ENCODE measurements at places on chromosomes 12 and 14.

DNA sequence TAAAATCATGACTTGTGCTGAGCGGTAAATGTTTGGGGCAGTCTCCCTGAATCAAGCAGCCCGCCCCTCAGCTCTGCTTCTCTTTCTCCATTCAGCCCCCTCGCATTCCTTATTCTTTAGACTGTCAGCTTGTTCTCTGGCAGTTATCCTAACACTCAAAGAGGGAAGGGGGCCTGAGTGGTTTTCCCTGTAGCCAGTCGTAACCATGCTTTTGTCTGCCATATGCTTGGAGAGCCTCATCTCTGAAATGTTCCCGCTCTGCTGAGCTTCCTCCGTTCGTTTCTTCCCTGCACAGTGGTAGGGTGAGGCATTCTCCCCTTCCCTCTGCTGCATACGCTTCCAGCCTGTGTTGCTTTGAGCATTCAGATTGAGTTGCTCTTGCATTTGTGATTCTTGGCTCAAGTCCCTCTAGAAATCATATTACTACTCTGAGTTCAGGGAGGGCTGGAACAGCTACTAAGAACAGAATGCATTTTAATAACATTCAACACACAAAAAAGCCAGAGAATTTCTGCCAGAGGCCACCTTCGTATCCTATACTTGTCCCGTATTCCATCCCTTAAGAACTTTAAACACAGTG, 119.7 kb downstream of the FBXL14 start:
- no peak for DNase-seq

DNA sequence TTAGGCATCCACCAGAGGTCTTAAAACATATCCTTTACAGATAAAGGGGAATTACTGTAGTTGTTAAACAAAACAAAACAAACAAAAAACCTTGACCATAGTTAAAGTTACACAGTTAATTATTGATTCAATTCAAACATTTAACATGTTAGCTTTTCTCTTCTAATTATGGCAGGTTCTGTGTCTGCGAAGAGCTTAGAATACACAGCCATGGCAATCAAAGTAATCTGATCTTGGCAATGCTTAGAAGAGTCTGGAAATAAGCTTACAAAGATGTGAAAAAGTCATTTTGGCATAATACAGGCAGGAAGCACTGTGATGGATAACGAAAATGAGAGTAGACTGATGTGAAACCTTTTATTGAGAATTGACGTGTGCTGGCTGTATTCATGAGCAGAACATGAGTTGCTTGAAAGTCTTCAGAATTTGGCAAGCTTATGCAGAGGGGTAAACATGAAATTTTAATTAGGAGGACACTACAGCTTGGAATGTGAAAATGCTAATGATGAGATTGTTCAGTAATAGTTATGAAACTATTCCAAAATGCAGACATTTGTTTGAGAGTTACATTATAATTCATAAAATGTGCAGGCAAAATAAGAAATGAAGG, 629.6 kb downstream of the FSCB start:
- DNase-seq = no peak

DNA sequence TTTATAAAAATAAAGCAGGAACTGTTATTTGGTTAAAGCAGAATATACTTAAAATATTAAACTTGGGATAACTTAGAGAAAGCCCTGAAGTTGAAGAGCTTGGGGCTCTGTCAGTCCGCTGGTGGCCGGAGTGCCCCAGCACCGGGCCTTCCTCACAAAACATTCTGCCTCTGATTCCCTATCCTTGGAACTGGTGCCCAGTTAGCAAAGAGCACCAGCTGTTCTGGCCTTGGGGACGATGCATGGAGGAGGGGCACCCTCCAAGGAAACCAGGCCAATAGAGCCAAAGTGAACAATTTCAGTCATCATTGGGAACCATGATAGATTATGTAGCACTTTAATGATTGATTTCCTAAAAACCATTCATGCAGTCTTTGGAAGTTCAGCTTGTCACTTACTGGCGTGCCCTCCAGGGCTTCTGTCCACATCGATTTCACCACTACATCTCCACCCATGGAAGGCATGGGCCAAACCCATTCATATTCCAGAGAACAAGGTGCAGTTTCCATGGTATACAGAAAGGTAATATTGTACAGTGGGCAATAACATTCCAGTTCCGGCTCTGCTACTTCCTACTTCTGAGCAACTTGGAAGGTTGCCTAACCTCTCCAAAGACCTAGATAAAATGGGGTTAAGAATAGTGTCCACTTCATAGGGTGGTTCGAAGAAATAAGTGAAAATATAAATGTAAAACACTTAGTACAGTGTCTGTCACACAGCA, 145.9 kb downstream of the ETV6 start:
- no peak for DNase-seq

GRCh38 chr12:34345801-34346200, 323.5 kb downstream of the ALG10 start:
- no peak for DNase-seq

DNA sequence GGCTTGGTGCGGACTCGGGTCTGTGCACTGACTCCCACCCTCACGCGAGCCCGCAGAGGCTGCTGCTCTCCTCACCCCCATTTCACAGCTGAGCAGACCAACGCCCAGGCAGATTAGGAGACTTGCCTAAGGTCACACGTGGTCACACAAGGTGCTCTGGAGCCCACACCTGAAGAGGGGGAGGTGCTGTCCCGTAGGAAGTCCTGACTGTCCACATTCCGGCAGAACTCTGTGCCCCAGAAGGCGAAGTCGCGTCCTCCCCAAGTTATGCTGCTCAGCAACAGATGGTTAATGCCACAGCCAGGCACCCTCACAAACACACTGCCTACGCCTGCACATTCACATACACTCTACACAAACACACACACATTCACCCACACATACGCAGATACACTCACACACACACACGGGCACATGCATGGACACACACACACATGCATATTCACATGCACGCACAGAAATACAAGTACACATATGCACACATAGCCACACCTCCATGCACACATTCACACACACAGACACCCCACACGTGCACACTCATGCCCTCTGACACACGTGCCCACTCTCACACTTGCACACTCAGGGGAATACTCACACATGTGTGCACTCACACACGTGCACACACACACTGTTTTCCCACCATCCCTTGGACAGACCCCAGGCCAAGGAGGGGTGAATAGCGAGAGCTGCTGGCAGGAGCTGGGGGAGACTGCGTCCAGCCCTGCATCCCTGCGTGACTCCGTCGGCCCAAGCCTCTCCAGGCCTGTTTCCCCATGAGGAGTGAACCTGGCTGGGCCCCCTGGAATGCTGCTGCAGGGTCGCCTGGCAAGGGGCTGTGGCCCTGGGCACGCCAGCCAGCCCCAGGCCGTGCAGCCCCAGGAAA, 4.1 kb downstream of the C14orf180 start:
- no peak for DNase-seq

DNA sequence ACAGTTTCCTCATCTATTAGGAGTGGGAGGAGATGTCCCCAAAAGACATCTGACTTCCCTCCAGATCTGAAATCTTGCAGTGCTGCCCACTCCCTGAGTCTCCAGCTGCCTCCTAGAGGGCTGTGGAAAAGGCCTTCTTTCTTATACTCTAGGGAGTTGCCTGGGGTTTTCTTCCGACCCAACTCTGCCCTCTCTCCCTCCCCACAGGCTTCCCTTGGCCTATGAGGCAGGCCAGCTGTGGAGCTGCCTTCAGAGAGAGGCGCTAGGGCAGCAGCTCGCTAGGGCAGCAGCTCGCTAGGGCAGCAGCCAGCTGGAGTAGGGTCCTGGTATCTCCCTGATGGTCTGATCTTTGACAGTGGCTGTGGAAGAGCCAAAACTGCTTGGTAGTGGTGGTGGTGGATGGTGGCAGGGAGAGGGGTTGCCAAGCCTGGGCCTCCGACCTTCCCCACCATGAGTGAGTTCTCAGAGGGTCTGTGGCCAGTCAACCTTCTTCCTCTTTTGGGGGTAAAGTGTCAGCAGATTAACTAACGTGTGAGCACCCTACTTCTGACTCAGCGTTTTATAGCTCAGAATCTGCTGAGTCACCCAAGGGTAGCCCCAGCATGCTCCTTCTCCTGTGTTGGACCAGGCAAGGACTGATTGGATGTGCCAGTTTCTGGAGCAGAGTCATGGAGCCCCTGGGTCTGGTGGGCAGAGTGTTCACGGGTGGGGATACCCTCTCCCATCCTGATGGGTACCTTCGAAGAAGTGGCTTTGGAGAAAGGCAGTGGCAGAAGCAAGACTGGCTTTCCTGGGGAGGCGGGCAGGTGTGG, 2.3 kb downstream of the SLC48A1 start:
- no peak for DNase-seq

DNA sequence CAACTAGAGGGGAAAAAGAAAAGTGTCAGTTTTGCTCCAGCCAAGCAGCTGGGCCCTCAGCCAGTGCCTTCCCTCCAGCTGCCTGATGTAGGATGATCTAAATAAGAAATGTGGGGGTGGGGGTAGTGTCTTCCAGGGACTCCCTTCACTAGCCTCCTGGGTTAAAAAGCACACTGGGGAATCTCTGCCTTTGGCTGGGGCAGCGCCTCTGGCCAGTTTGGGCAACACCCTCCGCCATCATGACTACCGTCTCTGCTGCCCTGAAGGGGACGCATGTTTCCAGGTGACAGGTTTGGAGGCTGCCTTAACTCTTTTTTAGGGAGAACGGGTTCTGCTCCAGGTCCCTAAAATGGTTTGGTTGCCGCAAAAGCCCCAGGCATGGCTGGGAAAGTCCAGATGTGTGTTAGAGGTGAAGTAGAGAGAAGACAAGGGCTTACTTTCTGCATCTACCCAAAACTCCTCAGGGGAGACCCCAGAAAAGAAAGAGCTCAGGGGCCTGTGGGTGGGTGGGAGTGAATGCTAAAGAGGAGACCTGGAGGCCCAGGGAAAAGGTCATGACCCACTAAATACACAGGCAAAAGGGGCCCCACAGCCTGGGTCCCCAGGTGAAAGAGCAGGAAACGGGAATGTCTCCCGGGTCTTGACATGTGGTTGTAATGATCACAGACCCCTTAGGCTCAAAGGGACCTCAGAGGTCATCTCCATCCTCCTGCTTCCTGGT, 132.8 kb upstream of the CCND2 start:
- no peak for DNase-seq

DNA sequence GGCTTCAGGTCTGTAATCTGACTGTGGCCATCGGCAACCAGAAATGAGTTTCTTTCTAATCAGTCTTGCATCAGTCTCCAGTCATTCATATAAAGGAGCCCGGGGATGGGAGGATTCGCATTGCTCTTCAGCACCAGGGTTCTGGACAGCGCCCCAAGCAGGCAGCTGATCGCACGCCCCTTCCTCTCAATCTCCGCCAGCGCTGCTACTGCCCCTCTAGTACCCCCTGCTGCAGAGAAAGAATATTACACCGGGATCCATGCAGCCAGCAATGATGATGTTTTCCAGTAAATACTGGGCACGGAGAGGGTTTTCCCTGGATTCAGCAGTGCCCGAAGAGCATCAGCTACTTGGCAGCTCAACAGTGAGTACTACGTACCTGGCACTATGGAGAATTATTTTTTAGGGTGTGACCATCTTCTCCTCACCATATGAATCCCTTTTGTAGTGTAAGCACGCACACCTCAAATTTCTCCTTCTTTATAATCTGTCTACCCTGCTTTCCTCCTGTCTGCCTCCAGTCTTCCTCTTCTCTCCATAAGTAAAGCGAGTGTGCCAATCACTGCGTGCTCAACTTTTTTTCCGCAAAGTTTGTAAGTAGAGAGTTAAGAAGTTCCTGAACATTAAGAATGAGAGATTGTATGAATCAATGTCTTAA, at the start of gene TPH2:
Gene TPH2 (plus strand): TSS at position 118 of the 658 bp plus-strand sequence. CDS start 142 bp downstream, at position 260.
- no peak for DNase-seq

- DNase-seq = no peak
Measured at GRCh38 chr12:26298785-26299621, 103.6 kb downstream of the SSPN start.

DNA sequence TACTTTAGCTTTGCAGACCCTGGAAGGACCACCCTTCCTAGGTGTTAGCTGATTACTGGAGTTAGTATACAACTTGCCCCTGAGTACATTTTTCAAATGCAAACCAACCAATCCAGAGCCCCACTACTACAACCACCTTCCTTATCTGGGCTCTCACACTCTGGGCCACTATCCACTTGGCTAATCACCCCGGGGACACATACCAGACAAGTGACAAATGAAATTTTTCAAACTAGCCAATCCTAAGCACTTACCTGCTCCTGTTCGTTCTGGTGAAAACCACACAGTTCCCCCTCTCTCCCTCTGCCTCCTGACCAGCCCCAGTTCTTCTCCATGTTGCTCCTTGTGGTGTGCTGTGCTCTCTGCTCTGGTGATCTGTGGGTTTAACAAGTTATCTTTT, 140.4 kb downstream of the CNTN1 start:
- no peak for DNase-seq

DNA sequence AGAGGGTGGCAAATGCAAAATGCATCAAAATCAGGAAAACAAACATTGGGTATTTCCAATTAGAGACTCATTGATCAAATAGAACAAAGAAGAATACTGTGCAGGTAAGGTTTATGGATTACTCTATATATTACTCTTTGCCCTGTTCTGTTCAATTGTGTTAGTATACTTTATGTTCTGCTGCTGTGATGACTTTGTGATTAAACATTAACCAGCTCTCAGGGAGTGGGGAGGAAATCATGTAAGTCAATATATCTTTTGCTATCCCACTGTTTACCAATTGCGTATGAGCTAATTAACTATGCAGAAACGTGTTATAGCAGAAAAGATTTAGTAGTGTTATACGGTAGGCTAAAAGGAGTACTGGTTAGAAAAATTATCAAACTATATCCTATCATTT, 129.4 kb downstream of the PDE3A start:
- no peak for DNase-seq

DNA sequence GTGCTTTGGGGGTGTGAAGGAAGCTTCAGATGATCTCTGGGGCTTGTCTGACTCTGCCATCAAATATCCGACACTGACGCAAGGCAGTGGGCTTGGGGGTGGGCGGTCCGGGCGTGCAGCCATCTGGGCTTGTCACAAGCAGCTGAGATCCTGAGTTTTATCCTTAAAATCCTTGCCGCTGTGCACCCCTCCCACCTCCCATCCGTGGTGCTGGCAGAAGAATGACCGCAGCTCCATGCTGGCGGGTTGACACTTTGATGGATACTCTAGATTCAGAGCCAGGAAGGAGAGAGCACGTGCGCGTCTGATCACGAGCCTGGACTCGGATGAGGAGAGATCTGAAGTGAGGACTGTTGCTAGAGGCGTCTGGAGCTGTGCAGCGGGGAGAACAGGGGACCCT, 3.0 kb downstream of the ZFYVE21 start:
- DNase-seq = no peak

DNA sequence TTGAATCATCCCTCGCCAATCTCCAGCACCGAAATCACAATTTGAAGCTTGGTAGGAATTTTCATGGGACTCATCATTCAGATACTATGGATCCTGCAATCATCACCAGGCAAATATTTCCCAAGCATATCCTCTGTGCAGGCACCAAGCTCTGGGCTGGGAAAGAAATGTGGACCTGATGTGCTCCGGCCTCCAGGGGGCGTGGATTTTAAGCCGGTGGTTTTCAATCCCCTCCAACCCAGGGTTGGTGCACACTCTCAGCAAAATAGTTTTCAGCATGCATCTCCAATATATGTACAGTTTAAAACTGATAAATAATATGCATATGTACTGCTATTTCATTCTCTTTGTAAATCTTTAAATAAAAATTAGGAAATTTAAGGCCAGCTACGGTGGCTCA, 98.9 kb downstream of the RBM19 start:
- DNase-seq = no peak

All from stimulated activated CD8-positive, alpha-beta memory T cell treated with anti-CD3 and anti-CD28 coated beads, Interleukin-15, amount 100 ng/mL, for 24 hours (primary cell).